Hepatocyte (in vitro differentiated cells): ENCODE measurements at places on chromosomes 6 and 20. TPM values are rescaled to one million over a fixed set of nuclear protein-coding genes. Genes with fewer than 3 reads are reported as not detected.

DNA sequence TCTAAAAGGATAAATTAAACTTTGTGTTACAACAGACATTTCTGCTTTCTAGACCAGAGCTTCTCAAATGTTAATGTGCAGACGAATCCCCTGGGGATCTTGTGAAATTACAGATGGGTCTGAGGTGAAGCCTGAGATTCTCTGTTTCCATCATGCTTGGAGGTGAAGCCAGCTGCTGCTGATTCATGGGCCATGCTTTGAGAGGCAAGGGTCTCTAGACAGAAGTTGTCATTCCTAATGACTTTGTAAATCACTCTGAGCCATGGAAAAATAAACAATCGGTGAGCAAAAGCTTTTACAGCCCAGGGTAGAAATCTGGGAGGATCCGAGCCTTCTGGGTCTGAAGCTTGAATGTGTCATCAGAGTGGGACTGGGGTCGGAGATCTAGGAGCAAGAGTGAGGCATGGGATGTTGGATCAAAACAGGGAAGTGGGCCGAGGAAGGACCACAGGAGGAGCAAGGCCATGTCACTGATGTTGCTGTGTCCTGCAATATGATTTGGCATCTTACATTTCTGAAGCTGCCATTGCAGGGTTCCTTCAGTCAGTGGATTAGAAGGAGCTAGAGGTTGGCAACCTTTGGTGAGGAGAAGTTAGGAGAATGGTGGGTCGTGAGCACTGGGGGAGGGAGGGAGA lies 77.3 kb downstream of the TRMT11 start:
- peak; percentile 51 for DNase-seq
- no peak overlapping the region for H3K4me3 ChIP-seq
- H3K4me1 ChIP-seq, result peaks cover 20% of the 10 kb centered on the region
- no peaks in the 10 kb centered on the region for H3K27me3 ChIP-seq

EDN3 gene
- 1.4 and 4.0 TPM in 2 replicates for total RNA-seq

- no peak overlapping the region for H3K4me3 ChIP-seq
- H3K4me1 ChIP-seq, result no peaks in the 10 kb centered on the region
- H3K36me3 ChIP-seq, result no peaks in the 10 kb centered on the region
- H3K27ac ChIP-seq, result no peak overlapping the region
- DNase-seq, result no peak
Observed at GRCh38 chr20:34732523-34732922, 28.4 kb downstream of the TP53INP2 start.

- H3K4me3 ChIP-seq, result peak within 1 kb of the TSS; percentile 82
- DNase-seq, result peak; percentile 95
- peak within 1 kb of the TSS; percentile 96 for H3K27ac ChIP-seq
Observed at GRCh38 chr20:23637282-23638221, at the start of gene CST3. Gene CST3, minus strand, starts transcription at chr20:23637955. Its CDS starts 93 bp downstream, at chr20:23637862.

DNA sequence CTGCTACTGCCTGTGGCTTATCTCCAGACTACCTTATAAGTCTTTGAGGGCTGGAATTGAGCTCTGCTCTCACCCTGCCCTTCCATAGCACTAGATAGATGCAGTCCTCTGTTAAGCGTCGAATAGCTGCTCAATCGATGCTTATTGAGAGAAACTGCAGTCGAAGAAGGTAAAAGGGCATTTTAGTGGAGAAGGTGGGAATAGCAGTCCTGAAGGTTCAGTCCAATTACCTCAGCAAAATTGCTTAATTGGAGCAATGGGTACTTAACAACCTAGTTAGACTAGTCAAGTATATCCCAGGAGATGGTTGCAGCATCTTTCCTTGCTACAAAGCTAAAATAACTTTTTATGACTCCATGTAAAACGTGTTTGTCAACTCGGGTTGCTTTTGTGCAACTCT lies 66.8 kb upstream of the NT5E start:
- H3K4me3 ChIP-seq, result no peak overlapping the region
- H3K4me1 ChIP-seq, result no peaks in the 10 kb centered on the region
- H3K27ac ChIP-seq, result no peak overlapping the region

- no peaks in the 10 kb centered on the region for H3K36me3 ChIP-seq
- no peak overlapping the region for H3K4me3 ChIP-seq
- no peak for DNase-seq
- H3K27ac ChIP-seq, result no peak overlapping the region
Observed at GRCh38 chr20:57857969-57858368, 148.2 kb upstream of the PMEPA1 start.

GRCh38 chr20:38238829-38239228 lies 21.7 kb downstream of the KIAA1755 start:
- peak; percentile 52 for DNase-seq
- no peaks in the 10 kb centered on the region for H3K36me3 ChIP-seq
- peak overlapping the region; percentile 57 for H3K27ac ChIP-seq
- no peak overlapping the region for H3K4me3 ChIP-seq

DNA sequence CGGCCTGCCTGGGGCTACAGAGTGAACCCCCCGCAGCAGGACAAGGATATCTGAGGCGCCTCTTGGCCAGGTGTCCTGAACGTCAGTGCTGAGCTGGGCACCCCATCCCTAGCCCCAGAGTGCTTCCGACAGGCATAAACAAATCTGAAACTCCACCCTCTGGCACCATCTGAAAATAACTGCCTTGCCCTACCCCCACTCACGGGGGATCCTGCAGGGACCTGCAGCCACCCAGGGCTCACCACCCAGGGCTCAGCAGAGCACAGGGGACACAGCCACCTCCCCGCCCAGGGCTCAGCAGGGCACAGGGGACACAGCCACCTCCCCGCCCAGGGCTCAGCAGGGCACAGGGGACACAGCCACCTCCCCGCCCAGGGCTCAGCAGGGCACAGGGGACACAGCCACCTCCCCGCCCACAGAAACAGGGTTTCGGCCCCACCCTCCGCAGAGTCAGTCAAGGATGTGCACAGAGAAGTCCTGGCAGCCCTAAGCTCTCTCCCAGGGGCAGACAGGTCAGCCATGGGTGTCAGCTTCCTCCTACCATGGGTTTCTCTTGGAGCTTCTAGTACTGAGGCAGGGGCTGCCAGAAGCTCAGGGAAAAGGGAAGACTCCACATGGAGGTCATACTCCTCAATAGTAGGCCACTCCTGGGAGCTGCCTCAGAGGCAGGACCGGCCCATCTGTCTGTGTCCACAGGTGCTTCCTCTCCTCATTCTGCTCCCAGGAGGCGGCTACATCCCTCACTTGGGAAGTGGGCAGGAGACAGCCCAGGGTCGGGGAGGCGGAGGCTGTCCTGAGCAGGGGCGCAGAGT lies 4.6 kb downstream of the UCKL1 start:
- no peak for DNase-seq
- no peak overlapping the region for H3K4me3 ChIP-seq
- no peaks in the 10 kb centered on the region for H3K36me3 ChIP-seq
- no peaks in the 10 kb centered on the region for H3K27me3 ChIP-seq

PCSK2 gene
- total RNA-seq, result 1.3 and 1.4 TPM in 2 replicates

PTK6 gene
- total RNA-seq, result 0.52 and 1.1 TPM in 2 replicates

GRCh38 chr20:53706466-53707370 lies 113.1 kb upstream of the ZNF217 start:
- peak overlapping the region; percentile 83 for H3K27ac ChIP-seq
- no peak overlapping the region for H3K4me3 ChIP-seq
- peak; percentile 38 for DNase-seq
- no peaks in the 10 kb centered on the region for H3K27me3 ChIP-seq
- H3K36me3 ChIP-seq, result no peaks in the 10 kb centered on the region

DNA sequence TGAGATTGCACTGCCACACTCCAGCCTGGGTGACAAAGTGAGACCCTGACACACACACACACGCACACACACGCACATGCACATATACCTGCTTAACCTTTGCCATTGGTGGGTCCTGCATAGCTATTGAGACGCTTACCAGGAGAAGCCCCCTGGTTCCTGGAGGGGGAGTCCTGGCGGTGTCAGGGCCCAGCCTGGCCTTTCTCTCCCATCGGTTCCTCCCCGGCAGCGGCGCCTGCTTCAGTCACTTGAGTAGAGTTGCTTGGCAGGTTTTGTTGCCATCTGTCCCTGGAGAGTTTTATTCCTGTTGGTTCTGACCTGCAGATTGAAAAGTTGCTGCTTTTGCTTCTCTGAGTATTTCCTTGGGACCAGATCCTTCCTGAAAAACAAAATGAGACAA lies 20.6 kb upstream of the FAM209A start:
- no peaks in the 10 kb centered on the region for H3K27me3 ChIP-seq
- H3K4me1 ChIP-seq, result no peaks in the 10 kb centered on the region
- DNase-seq, result no peak
- no peak overlapping the region for H3K27ac ChIP-seq
- H3K4me3 ChIP-seq, result no peak overlapping the region

DNA sequence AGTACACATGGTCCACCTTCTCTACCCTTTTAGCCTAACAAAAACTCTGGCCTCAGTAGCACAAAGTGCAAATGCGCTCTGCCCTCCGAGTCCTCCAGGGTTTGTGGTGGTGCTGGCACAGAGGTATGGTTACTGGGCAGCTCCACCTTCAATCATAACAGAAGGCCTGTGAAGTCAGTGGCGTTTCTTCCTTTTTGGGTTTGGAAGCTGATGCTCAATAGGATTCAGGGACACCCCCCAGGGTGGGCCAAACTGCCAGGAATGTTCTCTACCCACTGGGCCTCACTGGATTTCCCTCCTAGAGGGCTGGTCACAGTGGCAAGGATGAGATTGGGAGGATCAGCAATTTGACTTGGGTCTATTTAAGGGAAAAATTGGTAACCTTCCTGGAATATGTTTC lies 286.1 kb upstream of the FOXQ1 start:
- H3K36me3 ChIP-seq, result no peaks in the 10 kb centered on the region
- H3K4me1 ChIP-seq, result peaks cover 7% of the 10 kb centered on the region
- H3K4me3 ChIP-seq, result no peak overlapping the region
- no peak for DNase-seq
- no peaks in the 10 kb centered on the region for H3K27me3 ChIP-seq

ABHD16B gene
- not detected in 2 replicates for total RNA-seq

- H3K36me3 ChIP-seq, result no peaks in the 10 kb centered on the region
Observed at GRCh38 chr20:10508468-10509251, 73.6 kb downstream of the SLX4IP start.

DNA sequence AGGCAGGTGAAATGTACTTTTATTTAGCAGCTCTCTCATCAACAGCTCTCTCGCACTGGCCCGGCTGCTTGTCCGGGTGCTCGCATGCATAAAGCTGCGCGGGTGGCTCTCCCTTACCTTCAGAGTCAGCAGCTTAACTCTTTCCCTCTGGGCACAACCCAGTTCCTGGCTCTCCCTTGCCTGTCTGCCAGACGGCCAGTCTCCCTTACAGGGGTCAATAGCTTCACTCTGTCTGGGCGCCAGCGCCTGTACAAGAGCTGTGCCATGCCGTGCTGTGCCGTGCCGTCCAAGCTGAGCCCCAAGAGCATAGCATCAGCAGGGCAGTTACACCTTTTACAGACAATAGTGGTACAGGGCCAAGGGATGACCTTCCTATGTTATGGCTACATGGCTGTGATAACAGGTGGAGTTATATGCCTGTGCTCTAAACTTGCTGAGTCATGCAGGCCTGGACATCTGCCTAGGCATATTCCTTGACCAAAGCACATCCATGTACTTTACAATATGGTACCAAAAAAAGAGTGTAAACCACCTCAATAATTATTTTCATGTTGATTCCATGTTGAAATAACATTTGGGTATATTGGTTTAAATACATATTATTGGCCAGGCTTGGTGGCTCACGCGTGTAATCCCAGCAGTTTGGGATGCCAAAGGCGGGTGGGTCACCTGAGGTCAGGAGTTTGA lies 47.9 kb downstream of the BLTP3A start:
- DNase-seq, result no peak
- H3K4me3 ChIP-seq, result no peak overlapping the region
- no peaks in the 10 kb centered on the region for H3K27me3 ChIP-seq
- no peak overlapping the region for H3K27ac ChIP-seq

PHACTR3 gene
- total RNA-seq, result 5.2 and 6.7 TPM in 2 replicates

TMEM14B gene
- total RNA-seq, result 63.9 and 69.4 TPM in 2 replicates

DNA sequence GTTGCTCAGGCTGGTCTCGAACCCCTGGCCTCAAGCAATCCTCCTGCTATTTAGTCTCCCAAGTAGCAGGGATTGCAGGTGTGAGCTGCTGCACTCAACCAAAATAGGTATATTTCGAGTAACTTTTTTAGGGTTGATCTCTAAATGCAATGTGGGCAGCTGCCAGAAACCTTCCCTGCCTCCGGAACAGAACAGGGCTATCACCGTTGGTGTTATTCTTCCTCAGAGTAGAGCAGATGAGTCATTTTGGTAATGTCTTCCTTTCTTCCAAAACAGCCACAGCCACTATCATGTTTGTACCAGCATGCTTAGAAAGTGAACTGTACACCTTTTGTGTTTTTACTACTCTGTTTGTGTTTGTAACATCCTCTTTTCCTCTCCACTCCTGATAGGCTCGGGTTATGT lies 44.1 kb downstream of the SNX9 start:
- H3K4me3 ChIP-seq, result no peak overlapping the region
- H3K27ac ChIP-seq, result no peak overlapping the region
- H3K36me3 ChIP-seq, result no peaks in the 10 kb centered on the region
- H3K4me1 ChIP-seq, result no peaks in the 10 kb centered on the region
- no peaks in the 10 kb centered on the region for H3K27me3 ChIP-seq
- no peak for DNase-seq

- no peak overlapping the region for H3K4me3 ChIP-seq
- H3K27ac ChIP-seq, result no peak overlapping the region
- H3K27me3 ChIP-seq, result no peaks in the 10 kb centered on the region
- DNase-seq, result peak; percentile 66
- H3K4me1 ChIP-seq, result peaks cover 3% of the 10 kb centered on the region
Observed at GRCh38 chr6:82251942-82252341, 4.4 kb upstream of the IBTK start.

DNA sequence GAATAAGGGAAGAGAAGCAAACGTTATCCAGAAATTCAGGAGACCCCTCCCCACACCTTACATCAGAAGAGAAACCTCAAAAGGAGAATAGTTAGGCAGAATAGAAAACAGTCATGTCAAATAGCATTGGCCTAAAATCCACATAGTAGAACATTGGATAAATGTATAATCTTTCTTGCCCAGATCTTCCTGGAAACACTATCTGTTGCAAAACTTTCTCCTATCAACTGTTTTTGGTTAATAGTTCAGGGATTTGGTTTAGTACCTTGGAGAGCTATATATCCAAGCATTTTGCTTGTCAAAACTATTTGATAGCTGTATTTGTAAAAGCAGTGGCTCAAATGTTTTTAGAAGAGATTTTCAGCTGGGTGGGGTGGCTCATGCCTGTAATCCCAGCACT lies 74.3 kb upstream of the PHACTR2 start:
- DNase-seq, result no peak
- no peak overlapping the region for H3K4me3 ChIP-seq
- H3K36me3 ChIP-seq, result no peaks in the 10 kb centered on the region
- no peaks in the 10 kb centered on the region for H3K27me3 ChIP-seq
- H3K4me1 ChIP-seq, result peaks cover 11% of the 10 kb centered on the region

- no peaks in the 10 kb centered on the region for H3K4me1 ChIP-seq
- no peak overlapping the region for H3K4me3 ChIP-seq
- no peak for DNase-seq
- no peak overlapping the region for H3K27ac ChIP-seq
- H3K36me3 ChIP-seq, result no peaks in the 10 kb centered on the region
Observed at GRCh38 chr20:617934-618690, 8.0 kb upstream of the TCF15 start.

NKX2-2 gene
- total RNA-seq, result 0.33 TPM in 1 of 2 replicates, not detected in the other

SUMO4 gene
- 2.2 and 2.6 TPM in 2 replicates for total RNA-seq

- H3K4me1 ChIP-seq, result peaks cover 39% of the 10 kb centered on the region
- no peaks in the 10 kb centered on the region for H3K27me3 ChIP-seq
- no peak for DNase-seq
- H3K27ac ChIP-seq, result no peak overlapping the region
Observed at GRCh38 chr20:58567437-58567836, 52.2 kb upstream of the APCDD1L start.

- no peak overlapping the region for H3K4me3 ChIP-seq
- DNase-seq, result no peak
- peak overlapping the region; percentile 96 for H3K27ac ChIP-seq
- no peaks in the 10 kb centered on the region for H3K27me3 ChIP-seq
- no peaks in the 10 kb centered on the region for H3K36me3 ChIP-seq
Observed at GRCh38 chr20:50727792-50728485, 3.4 kb upstream of the PARD6B start.
